ENCODE measurements at places on chromosomes 13 and 19. TPM values are rescaled to one million over a fixed set of nuclear protein-coding genes. Genes with fewer than 3 reads are reported as not detected.

Gene KIR2DL4
- 0.16 TPM for polyA plus RNA-seq

Gene FRY
- polyA plus RNA-seq, result 4.8 TPM

- no peak for DNase-seq
These were observed 41.8 kb downstream of the IRS2 start for GRCh38 chr13:109744512-109745051.

DNA sequence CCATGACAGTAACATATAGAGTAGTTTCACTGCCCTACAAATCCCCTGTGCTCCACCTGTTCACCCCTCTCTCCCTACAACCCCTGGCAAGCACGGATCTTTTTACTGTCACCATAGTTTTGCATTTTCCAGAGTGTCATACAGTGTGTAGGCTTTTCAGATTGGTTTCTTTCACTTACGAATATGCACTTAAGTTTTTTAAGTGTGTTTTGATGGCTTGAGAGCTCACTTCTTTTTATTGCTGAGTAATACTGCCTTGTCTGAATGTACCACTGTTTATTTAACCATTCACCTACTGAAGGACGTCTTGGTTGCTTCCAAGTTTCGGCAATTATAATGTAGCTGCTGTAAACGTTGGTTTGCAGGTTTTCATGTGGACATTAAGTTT, 175.1 kb downstream of the ITGBL1 start:
- DNase-seq, result no peak

DNA sequence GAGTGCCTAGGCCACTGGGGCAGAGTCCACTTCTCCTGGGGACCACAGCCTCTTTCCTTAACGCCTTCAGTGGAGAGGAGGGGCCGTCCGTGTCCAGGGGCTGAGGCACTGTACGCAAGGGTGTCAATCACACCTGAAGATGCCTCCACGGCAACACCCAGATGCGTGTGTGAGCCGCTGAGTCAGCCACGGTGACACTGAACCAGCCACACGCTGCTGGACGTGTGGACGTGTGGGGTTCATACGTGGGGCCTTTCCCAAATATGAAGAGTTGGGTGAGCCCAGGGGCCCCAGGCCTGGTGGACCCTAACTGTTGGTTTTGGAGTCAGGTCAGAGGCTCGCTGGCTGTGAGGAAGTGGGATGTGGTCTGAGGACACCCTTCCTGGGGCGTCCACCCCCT, 51.6 kb downstream of the TMEM255B start:
- no peak for DNase-seq

Data from thymus (tissue), 14 donors.